ENCODE measurements at places on chromosomes 1 and 21.

GRCh38 chr1:201169971-201170532, 15.8 kb upstream of the TMEM9 start:
- no peak for DNase-seq

- no peak for DNase-seq
Observed at GRCh38 chr1:117267232-117267774, 56.6 kb upstream of the VTCN1 start.

GRCh38 chr1:209624558-209625549, 27.4 kb downstream of the LAMB3 start:
- DNase-seq = no peak

GRCh38 chr21:43763901-43764523, 12.1 kb downstream of the CSTB start:
- no peak for DNase-seq

GRCh38 chr21:42663200-42663750, 9.9 kb downstream of the PDE9A start:
- DNase-seq = no peak

- no peak for DNase-seq
Observed at GRCh38 chr1:186960861-186961260, 132.1 kb downstream of the PLA2G4A start.

GRCh38 chr1:189834813-189835212, 642.9 kb downstream of the BRINP3 start:
- no peak for DNase-seq

DNA sequence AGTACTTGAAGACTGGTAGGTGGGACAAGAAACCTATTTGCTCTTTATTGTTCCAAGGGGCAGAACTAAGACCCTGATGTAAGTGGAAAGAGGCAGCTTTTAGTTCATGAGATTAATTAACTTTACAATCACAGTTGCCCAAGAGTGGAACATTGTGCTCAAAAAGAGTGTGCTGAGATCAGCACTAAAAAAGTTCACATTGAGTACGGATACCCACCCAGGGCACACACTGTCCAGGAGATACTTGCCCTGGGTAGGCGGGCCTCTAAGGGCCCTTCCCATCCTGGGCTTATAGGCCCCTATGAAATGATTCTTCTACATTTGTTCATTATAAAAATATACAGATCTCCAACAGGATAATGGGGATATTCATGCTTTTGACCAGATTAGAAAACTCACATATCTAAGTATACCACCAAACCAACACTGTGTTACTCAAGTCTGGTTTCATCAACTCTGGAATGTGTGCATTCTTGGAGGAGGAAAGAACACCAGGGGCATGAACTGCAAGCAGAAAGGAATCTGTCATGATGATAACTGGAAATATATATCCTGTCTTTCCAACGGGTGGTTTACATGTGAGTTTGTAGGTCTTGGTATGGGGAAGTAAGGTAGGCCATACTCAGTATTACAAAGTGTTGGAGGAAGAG, 626.2 kb downstream of the SMYD3 start:
- no peak for DNase-seq

DNA sequence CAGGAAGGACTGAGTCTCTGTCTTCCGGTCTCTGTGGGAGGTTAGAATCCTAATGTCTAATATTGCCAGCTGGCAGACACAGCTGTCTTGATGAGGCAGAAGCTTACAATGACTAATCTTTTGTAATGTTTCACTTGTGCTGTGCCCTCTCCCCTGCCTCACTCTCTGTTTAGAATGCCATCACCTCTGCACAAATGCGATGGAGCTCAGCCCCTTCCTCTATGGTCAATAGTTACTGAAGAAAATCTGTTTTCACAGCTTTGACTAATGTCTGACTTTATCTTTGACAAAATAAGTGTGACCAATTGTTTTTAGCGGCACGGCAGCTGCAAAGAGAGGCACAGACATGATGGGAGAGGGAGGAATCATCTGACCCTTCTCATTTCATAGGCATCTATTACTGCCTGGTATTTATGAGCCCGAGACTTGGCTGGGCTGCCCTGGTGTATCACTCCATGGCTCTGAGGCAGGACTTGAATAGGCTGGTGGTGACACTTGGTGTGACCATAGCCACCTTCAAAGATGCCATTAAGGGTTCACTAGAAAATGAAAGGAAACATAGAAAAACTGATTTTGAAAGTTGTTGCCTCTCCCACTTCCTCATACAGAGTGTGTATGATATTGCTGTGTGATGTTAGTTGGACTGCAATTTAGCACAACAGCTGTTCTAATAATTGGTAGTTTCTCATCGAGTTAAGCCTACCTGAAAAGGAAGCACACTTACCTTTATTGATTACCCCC, 163.2 kb upstream of the NBPF11 start:
- no peak for DNase-seq

DNA sequence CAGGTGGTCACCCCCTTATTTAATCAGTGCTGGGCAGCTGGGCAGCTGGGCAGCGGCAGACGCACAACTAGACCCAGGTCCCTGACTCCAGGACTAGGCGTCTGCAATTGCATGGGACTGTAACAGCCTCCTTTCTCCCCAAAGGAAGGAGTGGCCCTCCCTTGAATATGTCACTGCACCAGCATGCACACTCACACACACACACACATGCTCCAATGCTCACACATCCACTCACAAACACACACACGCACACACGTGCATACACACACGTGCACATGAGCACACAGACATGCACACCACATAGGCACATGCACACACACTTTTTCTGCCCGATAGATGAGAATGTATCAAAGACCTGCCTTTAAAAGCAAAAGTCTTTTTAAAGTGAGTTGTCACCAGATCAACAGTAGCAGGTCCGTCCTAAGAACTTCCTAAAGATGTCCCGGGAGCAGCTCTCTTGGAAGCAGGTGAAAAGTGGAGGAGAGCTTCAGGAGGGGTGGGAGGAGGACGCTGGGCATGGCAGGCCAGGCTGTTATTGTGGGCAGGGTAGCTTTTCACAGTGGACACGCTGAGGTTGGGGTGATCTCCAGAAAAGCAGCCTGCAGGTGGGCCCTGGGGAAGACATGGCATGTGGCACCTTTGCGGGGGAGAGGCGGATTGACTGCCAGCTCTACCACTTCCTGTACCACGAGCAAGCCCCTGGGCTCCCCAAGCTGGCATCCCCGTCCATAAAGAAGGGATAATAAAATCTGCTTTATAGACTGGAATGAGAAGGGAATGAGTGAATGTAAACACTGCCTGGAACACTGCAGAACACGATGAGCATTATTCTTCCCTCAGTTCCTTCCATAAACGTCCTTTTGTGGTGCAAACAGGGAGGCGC, 1.7 kb downstream of the PDE9A start:
- DNase-seq = no peak

- DNase-seq = no peak
Observed at GRCh38 chr1:198220428-198220827, 63.6 kb downstream of the NEK7 start.

- no peak for DNase-seq
Observed at GRCh38 chr1:150259758-150260669, 2.4 kb downstream of the CA14 start.

DNA sequence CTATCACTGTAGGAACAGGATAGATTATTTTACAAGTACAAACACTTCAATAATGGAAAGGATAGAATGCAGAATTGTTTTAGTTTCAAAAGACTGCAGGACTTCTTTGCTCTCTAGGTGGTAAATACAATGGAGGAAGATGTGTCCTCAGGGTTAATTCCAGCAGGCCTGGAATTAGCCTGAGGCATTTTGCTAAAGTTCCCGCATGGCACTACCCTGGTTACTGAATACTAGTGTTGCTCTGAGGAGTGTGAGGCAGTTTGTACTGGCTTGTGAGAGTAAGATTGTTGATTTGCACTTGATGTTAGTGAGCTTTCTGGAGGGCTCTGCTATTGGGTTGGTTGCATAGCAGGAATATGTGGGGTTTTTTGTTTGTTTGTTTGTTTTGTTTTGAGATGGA, 61.4 kb downstream of the FASLG start:
- no peak for DNase-seq

GRCh38 chr1:117652421-117652820, 46.6 kb downstream of the TENT5C start:
- no peak for DNase-seq

- peak; percentile 36 for DNase-seq
Observed at GRCh38 chr1:185570962-185571361, 163.2 kb upstream of the HMCN1 start.

GRCh38 chr1:164971391-164971790, 385.1 kb downstream of the LMX1A start:
- no peak for DNase-seq

DNA sequence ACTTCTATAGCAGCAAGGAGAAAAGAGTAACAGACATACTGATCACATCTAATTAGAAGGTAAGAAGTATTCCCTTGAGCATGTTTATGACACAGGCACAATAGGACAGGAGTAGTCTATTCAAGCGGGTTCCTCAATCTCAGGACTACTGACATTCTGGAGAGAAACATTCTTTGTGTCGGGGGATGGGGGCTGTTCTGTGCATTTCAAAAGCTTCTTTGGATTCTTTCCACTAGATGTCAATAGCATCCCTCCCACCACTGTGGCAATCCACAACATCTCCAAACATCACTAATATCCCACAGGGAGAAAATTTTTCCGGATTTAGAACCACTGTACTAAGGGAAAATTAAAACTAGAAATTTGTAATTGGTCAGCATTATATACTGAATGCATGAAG, 56.9 kb downstream of the ADAMTS5 start:
- DNase-seq = no peak

DNA sequence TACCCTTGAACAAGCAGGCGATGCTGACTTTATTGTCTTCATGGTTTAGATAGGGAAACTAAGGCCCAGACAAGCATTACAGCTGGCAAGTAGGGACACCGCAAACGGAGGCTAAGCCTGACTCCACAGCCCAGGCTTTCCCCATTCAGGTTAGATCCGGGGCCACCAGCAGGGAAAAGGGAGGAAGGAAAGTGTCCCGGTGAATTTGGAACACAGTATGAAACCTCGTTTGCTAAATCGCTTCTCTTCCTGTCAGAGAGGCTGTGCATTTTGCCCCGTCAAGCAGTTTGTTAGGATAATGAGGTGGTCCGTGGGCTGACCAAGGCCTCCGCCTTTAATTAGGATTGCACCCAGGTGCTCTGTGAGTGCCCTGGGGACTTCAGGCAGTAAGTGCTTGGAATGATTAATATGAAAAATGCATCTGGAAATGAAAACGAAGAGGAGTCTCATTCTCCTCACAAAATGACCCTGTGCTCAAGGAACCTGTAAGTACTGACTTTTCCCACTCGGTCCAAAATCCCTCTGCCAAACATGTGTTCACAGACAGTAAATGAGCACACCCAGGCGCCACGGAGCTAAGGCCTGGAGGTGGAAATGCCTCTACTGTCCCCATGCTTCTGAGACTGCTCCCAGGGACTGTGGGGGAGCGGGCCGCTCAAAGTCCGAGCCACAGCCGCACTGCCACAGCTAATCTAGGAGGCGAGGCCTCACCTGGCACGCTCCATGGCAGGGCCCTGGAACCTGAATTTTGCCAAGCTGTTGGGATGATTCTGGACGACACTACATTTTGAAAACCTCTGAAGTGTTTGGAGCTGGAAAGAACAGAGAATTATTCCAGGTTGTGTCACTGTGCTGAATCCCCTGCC, 234.1 kb downstream of the SDCCAG8 start:
- DNase-seq = no peak

- DNase-seq = no peak
Observed at GRCh38 chr1:109281680-109282496, 1.1 kb downstream of the PSRC1 start.

- no peak for DNase-seq
Observed at GRCh38 chr1:82795508-82796149, 994.9 kb downstream of the ADGRL2 start.

- DNase-seq = no peak
Observed at GRCh38 chr1:187415065-187415464, 586.3 kb downstream of the PLA2G4A start.

DNA sequence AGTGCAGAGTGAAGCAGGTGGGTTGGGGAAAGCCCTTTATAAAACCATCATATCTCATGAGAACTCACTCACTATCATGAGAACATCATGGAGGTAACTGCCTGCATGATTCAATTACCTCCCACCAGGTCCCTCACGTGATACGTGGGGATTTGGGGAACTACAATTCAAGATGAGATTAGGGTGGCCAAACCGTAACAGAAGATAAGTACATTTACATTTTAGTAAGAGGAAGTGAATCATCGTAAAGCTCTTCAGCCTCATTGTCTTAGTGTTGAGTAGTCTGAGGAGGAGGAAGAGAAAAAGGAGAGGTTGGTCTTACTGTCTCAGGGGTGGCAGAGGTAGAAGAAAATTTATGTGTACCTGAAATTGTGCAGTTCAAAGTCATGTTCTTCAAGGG, 1053.4 kb upstream of the ADGRL4 start:
- DNase-seq = no peak

DNA sequence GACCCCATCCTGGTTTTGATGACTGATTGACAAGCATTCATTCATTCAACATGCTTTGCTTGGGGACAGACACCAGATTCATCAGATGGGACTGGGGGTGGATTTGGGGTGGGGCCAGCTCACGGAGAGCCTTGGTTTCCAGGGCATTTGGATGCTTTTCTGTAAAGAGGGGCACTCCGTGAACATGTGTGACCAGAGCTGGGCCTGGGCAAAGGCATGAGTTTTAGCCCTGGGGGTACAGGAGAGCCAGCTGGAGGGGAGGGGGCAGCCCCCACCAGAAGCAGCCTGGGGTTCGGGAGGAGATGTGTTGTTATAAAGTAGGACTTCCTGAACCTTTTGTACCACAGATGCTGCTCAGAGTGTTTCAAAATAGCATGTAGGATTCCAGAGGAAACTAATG, 99.7 kb downstream of the RIPK4 start:
- DNase-seq = no peak

GRCh38 chr1:41353744-41354143, 7.5 kb upstream of the FOXO6 start:
- DNase-seq = no peak

- DNase-seq = no peak
Observed at GRCh38 chr1:48246727-48247126, 24.2 kb downstream of the SLC5A9 start.
